Activated CD4-positive, alpha-beta T cell treated with anti-CD3 and anti-CD28 coated beads for 48 hours (primary cell): ENCODE measurements at places on chromosomes 2 and 18.

GRCh38 chr2:221002101-221002685, 569.9 kb downstream of the EPHA4 start:
- DNase-seq: no peak

GRCh38 chr18:48500517-48500916, 38.3 kb upstream of the CTIF start:
- DNase-seq: no peak

DNA sequence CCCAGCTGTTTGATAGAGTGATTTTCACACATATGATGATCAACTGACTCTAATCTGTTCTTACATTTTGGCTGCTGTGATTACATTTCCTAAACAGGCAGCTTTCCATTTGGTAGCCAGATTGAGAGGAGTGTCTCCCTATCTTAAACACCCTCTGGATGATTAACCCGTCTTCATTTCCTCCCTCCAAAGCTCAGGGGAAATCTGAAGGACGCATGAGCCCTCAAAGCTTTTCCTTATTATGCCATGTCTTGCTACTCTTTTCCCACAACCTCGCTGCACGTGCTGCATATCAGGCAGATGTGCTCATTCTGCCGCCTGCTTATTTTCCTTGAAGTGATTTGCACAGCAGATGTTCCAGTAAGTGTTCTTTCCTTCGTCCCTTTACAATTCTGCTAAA, 837.4 kb downstream of the LRRTM4 start:
- DNase-seq: no peak

- DNase-seq: peak; percentile 40
These were observed 31.3 kb downstream of the NCK2 start for GRCh38 chr2:105775809-105776559.
